ENCODE measurements at places on chromosomes 16 and 17. TPM values are rescaled to one million over a fixed set of nuclear protein-coding genes. Genes with fewer than 3 reads are reported as not detected.

DNA sequence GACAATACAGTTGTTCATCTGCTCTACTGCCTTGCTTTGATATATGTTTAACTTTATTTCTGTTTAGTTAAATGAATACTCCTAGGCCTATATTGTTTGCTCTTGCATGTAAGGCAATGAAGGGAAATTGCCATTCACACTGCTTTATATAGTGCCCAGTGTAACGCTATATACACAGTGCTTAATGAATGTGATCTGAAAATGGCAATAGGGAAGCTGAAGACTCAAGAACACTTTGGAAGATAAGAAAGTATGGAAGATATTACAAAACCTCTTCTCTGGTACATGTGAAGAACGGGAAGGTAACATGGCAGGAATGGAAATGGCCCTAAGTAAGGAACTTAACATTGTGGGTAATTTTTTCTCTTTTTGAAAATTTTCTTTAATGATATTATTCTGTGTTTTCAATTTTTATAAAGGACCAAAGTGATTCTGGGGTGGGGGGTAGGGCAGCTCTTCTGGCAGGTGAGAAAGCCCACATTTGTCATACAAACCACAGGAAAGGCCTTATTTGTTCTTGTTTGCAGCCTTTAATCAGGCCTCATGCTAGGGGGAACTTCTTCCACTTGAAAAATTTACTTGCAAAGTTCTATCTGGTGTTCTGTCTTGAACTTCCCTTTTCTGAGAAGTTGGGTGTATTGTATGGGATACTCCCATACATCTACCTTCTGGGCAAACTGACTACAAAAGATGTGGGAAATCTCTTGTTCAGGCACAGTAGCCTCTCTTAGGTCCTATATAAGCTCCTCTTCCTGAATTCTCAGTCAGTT is 100.8 kb upstream of the CORO6 start:
- DNase-seq: no peak

DNA sequence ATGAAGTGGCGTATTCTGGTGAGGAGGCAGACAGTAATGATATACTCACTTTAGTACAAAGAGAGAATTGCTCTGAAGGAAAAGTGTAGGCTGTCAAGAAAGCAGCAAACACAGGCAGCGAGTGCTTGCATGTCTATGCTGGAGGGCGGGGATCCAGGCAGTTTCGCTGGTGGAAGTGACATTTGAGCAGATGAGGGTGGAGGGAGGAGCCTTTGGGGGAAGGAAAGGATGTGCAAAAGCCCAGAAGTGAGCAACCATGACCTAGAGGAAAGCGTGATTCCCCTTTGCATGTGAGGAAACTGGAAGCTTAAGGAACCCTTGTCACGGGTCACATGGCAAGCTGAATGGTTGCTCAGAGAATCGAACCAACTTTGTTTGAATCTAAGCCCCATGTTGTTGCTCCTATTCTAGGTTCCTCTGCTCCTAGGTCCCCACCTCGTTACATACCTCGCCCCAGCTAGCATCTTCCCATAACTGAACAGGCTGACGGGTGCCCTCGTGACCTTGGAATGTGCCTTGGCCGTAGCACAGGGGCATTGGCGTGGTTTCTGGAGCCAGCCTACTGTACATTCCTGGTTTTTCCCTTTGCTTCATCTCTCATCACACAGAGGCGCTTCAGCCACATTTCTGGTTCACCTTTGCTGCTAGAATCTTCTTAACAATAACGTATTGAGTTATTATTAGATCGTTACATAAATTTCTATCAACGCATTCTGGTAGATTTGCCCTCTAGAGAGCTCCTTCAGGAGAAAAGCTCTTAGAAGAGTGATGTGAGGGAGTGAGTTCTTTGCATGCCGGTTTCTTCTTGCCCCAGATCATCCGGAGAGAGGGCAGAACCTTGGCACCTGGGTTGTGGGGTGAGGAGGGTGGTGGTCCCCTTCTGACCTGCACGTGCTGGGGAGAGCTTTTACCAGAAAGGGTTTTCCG is 191.8 kb downstream of the SNX29 start:
- DNase-seq: no peak

- DNase-seq: peak; percentile 94
Measured at GRCh38 chr16:976389-976931, 5.1 kb upstream of the SOX8 start.

DNA sequence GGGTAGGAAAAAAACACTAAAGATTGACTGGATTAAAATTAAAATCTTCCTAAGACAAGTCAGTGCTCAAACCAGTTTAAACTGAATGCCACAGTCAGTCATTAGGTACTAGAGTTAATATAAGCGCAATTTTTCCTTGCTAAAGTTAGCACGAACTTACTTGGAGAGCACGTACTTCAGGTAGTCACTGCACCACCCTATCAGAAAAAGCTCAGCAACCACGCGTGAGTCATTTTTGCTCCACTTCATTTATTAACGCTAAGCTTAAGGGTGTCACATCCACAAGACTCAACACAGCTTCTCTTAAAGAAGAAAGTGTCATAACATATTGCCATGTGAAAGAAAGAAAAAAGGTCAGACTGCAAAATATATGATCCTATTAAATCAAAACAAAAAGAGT is 53.1 kb downstream of the TEX2 start:
- no peak for DNase-seq

DNA sequence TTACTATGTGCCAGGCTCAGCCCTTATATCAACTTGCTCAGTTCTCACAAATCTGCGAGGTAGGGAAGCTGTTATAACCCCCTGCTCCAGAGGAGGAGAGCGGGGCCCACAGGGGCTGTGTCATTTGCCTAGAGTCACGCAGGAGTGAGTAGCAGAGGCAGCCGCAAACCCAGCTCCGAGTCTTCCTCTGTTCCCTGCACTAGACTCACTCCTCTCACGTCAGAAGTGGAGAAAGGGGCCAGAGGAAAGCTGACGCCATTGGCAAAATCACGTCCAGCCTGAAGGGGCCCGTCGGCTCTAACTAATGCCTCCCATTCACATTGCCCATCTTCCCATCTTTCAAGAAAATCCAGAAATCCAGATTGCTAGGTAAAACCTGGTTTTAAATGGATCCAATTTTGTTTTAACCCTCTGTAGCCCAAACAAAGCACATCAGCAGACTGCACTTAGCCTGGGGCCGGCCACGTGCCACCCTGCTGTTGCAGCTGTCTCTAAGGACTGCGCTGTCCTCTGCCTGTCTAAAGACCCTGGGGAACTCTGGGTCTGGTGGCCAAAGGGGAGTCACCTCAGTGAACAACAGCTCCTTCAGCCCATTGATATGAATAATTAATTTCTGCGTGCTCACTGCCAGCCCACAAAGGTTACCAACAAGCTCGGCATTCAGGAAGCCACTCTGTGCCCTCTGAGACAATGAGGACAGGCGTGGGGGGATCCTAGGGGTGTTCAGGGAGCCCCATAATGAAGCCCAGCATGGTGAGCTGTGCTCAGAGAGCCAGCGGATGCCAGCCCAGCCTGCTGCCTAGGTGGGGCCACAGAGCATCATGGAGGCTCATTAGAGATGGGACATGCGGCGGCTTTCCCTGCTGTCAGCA is 36.7 kb upstream of the ABR start:
- peak; percentile 43 for DNase-seq

CDH16 gene
- total RNA-seq: not detected

NKD1 gene
- total RNA-seq: 0.02 TPM

PLLP gene
- 0.30 TPM for total RNA-seq

Data from SJCRH30 (cell line).